ENCODE measurements at places on chromosomes 5 and 9.

DNA sequence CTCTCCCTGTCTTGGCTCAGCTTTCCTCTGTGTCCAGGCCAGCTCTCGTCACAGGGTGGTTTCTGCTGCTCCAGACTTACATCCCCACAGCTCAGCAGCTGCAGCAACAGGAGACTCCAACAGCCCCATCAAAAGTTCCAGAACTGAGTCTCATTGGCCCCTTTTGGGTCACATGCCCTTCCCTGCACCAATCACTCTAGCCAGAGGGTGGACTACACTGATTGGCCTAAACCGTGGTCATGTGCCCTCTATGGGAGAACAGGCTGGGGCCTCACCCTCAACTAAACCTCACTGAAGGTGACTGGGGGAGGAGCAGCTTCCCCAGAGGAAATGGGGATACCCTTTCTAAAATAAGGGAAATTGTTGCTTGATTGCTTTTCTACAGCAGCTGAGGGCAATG, 44.4 kb upstream of the CPLX2 start:
- no peak for DNase-seq

DNA sequence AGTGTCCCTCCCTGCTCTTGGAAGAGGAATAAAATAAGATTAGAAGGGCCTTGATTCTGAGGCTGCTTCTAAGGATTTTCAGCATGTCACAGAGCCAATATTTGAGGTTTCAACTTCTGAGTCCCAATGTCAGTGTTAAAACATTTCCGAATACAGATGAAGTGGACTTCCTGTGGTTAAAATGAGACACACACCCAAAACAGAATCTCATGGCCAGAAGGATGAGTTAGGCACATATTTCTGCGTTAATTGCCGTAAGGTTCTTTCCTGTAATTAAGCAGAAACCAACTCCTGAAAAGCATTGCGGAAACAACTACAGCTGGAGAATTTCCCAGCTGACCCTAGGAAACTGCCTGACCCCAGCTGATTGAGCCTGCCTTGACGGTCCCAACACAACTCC, 10.4 kb upstream of the ZNF354B start:
- DNase-seq: no peak

GRCh38 chr5:6768590-6769230, 55.5 kb downstream of the TENT4A start:
- no peak for DNase-seq

DNA sequence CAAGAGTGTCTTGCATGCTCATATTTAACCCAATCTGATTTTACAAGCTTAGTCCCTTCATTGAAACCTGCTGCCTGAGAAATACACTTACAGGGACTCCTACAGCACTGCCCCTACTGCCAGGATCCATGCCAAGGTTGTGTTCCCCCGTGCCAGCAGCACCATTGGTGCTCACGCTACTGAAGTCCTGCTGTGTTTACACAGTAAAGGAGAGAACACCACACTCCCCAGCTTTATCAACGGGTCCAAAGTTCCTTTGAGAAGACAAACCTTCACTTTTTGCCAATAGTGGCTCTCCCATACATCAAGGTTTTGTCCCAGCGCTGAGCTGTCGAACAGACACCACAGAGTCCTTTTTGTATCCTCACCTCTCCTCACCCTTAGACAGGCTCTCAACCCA, 155.1 kb upstream of the WWC1 start:
- no peak for DNase-seq

Measured in esophagus squamous epithelium (tissue), 5 donors.